ENCODE measurements at places on chromosomes 6 and 20.

DNA sequence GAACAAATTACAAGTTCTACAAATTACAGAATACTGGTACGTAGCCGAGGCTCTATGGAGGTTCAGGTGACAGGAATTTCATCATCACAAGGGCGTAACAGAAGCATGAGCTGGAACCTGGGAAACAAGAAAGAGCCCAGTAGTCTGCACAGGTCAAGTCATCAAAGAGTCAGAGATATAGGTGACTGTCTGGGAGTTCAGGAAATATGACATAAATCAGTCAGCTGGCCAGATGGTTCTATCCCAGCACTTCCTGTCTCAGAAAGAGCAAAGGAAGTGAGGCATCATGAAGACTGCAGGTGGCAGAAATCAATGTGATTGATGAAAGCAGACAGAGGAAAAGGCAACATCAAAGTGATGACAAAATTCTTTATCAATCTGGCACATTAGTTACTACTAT, 23.3 kb downstream of the MYCT1 start:
- DNase-seq: no peak

DNA sequence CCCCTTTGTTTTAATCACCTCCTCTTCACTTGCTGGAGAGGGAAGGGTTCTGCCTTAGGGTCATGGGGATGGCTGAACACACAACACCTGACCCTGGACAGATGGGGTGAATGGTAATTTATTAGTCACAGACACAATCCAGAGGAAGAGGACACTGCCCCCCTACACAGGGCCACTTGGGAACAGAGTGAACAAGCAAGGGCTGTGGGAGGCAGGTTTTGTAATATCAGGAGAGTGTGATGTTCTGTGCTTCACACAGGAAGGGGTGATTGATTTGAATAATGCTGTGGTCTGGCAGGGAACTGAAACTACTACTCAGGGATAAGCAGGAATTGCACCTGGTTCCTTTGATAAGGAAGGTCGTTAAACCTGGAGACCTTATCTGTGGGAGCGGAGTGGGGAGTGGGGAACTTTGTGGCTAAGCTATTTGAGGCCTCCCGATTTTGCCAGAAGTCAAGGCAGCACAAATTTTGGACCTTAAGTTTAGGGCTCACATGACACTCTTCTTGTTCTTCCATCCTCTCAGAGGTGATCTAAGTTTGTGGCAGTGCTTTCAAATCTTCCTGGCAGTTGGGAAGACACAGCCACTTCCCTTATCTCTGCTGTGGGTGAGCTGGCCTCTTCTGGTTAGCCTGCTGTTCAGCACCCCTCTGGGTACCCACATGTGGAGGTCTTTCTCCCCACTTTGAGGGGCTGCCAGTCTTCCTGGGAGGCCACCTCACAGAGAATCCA, 77.8 kb downstream of the CD164 start:
- no peak for DNase-seq

DNA sequence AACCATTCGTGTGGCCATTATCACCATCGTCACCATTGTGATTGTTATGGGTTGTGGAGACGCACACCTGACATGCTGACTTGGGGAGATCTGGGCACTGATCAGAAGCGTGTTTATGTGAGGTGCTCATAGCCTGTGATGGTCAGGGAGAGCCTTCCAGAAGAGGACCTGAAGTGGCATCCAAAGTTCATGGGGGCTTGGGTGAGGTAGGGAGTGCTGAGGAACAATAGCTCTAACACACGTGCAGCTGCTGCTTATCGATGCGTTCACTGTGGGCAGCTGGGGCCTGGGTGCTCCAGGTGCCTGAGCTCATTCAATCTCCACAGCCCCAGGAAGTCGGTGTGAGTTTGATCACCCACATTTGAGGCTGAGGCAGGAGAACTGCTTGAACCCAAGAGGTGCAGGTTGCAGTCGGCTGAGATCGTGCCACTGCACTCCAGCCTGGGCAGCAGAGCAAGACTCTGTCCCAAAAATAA, 227.3 kb downstream of the PREX1 start:
- no peak for DNase-seq

DNA sequence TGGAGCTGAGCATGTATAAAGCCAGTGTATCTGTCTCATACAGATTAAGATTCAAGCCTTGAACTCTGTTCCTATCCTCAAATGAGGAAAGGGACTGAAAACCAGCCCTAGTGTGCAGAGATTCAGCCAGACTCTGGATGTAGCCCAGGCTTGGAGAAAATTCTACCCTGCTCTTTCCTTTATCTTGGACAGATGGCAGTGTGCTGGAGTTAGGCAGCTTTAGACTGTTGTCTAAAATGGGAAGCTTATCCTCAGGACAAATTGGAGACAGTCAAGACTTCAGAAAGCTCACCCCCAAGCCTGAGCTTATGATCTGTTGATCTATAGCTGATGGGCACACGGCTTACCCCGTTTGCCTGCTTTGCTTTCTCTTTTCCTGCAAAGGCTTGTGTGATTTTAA, 1057.6 kb downstream of the KIF16B start:
- DNase-seq: no peak

GRCh38 chr6:43143235-43144128, 27.6 kb upstream of the SRF start:
- DNase-seq: peak; percentile 89
